ENCODE measurements at places on chromosomes 12 and 14.

- DNase-seq: no peak
These were observed 18.9 kb downstream of the E2F7 start for GRCh38 chr12:77046468-77046867.

GRCh38 chr14:54700717-54701116 is 133.8 kb downstream of the SAMD4A start:
- DNase-seq: no peak

DNA sequence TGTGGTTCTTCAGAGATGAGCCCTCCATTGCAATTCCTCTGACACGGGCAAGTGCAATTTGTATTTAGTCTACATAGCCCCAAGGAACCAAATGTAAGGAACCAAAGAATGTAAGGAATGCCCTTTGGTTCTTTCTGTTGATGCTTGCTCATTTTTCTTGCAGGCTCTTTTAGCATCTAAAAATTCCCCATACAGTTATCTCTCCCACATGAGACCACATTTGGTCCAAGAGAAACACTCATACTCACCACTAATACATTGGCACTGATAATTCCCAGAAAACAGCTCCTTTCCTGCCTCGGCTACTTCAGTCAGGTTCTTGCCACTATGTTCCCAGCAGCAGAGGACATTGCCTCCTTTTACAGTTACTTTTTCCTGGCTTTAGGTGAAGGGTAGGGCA is 332.6 kb downstream of the AEBP2 start:
- DNase-seq: no peak

GRCh38 chr12:58450868-58451482 is 469.3 kb downstream of the LRIG3 start:
- no peak for DNase-seq

- DNase-seq: no peak
These were observed 29.7 kb downstream of the KDM2B start for GRCh38 chr12:121550974-121551634.

DNA sequence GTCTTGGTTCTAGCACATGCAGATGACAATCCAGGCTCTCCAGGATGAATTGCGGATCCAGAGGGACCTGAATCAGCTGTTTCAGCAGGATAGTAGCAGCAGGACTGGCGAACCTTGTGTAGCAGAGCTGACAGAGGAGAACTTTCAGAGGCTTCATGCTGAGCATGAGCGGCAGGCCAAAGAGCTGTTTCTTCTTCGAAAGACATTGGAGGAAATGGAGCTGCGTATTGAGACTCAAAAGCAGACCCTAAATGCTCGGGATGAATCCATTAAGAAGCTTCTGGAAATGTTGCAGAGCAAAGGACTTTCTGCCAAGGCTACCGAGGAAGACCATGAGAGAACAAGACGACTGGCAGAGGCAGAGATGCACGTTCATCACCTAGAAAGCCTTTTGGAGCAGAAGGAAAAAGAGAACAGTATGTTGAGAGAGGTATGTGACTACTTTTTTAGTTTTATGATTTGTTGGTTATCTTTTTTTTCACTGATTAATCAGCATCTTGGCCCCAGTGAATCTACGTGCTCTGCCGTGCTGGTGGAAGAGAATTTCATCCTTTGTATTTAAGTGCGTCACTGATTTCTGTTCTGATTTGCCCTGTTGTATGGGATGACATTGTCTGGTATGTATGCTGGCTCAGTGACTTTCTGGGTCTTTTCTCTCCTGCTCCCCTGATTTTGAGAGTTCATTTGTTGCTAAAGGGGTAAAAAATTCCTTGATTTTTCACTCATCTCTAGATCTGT is 92.3 kb downstream of the ERC1 start:
- no peak for DNase-seq

DNA sequence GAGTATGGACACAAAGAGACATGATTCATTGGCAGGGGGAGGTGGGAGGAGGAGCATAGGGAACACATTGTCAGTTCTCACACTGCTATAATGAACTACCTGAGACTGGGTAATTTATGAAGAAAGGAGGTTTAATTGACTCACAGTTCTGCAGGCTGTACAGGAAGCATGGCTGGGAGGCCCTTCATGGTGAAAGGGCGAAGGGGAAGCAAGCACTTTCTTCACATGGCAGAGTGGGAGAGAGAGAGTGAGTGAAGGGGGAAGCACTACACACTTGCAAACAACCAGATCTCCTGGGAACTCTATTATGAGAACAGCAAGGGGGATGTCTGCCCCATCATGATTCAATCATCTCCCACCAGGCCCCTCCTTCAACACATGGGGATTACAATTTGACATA is 391.8 kb downstream of the BMP4 start:
- DNase-seq: no peak

- DNase-seq: no peak
These were observed 104.4 kb downstream of the FOXA1 start for GRCh38 chr14:37490607-37491006.

GRCh38 chr12:28709986-28710685 is 438.9 kb upstream of the FAR2 start:
- DNase-seq: no peak

DNA sequence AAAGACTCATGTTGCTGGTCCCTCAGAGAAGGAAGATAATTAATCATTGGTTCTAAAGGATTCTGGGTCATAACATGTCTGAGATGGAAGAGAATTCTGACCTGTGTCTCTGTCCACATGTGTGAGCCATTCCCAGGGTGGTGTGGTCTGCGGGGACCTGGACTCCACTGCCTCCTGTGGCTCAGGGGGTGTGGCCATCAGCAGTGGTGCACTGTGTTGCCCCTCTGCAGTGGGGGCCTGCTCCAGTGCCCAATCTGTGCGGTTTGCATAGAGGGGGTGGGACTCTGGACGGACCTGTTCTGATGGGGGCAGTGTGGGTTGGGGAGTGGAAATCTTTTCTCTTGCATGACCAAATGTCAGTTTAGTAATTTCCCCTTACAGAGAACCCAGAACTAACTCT is 13.5 kb downstream of the KRT85 start:
- DNase-seq: no peak

DNA sequence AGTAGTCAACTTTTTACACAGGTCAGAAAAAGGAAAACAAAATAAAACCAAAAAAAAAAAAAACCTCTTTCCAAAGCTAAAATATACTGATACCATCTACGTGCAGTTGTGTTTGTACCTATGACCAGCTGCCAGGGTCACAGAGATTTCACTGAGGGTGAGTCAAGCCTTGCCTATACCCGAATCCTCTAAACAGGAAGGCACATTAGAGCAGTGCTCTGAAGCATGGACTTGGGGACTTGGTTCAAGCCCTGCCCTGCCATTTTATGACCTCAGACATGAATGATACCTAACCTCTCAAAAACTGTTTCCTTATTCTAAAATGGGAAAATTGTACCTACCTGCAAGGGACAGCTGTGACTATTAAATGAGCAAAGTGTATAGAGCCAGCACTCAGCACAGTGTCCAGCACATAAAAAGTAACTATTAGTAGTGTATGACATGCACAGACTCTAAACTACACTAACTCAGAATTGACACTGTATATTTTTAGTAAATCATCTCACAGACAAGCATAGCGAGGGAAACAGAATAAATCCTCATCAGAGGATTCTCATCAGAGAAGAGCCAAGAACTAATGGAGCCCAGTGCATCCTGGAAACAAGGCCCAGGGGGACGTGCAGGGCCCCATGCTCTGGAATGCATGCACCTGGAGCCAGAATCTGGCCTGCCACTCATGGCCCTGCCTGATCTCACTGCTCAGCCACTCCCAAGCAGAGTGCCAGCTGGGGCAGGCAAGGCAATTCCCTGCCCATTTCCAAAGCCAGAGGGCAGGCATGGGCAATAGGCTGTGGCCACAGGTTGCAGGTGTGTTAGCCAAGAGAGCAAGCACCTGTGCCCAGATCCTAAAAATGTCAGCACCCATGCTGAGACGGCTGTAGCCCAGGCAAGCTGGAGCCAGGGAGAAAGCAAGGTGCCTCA is 57.0 kb downstream of the NT5DC3 start:
- no peak for DNase-seq

DNA sequence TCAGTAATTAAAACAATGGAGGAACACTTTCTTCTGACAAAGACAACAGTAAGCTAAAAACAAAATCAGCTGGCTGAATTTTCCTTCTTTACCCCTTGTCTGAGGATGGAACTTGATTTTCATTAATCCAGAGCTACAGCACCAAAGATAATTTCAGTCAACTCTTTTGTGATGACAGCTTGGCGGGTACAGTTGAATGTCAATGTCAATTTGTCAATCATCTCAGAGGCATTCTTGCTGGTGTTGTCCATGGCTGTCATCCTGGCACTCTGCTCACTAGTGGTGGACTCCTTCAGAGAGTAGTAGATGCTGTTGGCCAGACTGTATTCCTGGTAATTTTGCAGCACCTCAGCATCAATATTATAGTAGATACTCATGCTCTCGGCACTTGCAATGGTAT is 34.4 kb upstream of the BMP4 start:
- no peak for DNase-seq

- no peak for DNase-seq
These were observed 50.4 kb upstream of the ASPG start for GRCh38 chr14:104034976-104035699.

- DNase-seq: no peak
These were observed 57.6 kb upstream of the CRACR2A start for GRCh38 chr12:3810540-3810939.

DNA sequence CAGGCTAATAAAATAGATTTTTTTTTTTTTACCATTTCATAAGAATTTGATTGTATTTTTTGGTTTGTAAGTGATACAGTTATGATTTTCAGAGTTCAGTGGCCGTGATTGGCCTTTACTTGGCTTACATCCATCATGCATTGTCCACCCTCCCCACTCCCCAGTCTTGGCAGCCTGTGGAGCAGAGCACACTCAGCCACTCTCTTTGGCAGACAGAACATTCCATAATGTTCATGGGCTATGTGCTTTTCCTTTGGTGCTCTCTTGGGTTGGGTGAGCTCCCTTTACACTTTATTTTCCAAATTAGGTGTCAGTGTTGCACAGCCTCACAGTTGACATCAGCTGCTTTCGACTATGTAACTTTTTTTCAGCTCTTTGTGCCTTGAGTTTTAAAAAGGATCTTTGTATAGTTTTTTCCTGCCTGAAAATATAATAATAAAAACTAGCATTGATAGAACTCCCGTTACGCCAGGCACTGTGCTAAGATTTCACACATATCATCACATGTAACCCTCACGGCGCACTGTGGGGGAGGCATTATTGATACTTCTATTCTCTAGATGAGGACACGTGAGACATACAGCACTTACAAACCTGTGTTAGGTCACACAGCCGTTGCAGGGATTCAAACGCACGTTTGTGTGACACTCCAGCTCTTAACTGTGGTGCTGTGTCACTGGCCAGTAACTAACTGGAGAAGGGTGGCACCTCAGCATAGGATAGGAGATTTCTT is 21.5 kb downstream of the SUDS3 start:
- no peak for DNase-seq

DNA sequence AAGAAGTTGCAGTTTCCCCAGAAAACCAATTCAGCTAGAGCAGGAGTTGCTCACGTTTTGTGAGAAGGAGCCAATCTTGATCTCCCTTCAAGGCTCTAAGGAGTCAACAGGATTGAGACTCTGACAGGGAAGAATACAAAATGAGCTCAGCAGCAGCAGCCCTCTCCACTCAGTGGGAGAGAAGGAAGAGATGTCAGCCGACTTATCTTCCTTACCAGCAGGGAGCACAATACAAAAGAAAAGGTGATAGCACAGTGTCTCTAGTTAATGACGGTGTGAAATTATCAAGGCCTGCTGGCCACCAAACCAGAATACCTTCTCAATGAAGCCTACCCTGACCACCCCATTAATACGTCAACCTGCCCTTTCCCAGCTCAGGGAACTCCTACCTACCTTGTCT is 223.6 kb upstream of the TMPO start:
- DNase-seq: no peak

GRCh38 chr12:131397493-131398181 is 313.3 kb upstream of the SFSWAP start:
- no peak for DNase-seq

GRCh38 chr12:89474615-89475014 is 50.0 kb downstream of the GALNT4 start:
- DNase-seq: no peak

GRCh38 chr14:71319666-71320065 is 412.4 kb downstream of the PCNX1 start:
- no peak for DNase-seq

- no peak for DNase-seq
These were observed 17.0 kb downstream of the VCPKMT start for GRCh38 chr14:50099335-50099734.

DNA sequence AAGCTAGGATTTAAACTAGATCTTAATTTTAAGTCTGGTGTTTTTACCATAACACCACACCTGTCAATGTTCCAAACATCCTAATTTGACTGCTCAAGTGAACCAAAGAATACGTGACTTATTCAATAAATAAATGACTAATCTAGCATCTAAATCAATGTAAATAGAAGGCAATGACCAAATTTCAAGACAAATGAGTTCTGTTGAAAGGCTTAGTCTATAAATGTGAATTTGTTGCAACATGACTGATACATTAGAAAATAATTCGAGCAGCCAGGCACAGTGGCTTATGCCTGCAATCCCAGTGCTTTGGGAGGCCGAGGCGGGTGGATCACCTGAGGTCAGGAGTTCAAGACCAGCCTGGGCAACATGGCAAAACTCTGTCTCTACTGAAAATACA is 15.1 kb downstream of the ZFC3H1 start:
- DNase-seq: no peak

- DNase-seq: no peak
These were observed 65.8 kb upstream of the KCNA1 start for GRCh38 chr12:4843907-4844306.

DNA sequence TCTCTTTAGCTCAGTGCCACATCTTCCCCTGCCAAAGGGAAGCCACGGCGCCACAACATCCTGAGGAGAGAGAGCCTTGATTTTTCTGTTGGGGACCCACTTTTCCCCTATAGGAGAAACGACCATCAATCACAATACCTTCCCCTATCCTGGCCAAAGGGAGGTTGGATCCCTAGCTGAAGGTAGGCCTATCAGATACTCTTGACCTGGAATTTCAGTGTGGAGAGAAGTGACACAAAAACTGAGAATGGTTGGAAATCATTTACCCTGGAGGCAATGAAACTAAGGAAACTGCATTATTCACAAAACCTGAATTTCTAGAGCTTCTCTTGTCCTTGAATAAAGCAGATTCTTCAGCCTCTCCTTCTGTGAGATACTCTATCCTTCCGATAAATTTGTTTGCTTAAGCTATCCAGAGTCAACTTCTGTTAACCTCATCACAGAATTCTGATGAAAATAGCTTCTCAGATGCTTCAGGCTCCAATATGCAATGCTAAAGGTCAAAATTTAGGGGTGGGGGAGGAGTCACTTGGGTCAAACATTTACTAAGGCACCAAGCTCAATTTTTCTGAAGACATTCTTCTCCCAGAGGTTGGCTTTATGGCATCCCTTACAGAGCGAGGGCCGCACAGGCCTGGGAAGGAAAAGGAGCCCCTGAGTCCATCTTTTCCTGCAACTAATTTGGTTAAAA is 27.0 kb upstream of the DUSP6 start:
- no peak for DNase-seq

Measured in CD4-positive, alpha-beta T cell treated with Interleukin-2 at 100 ng/mL for 4 hours (primary cell).